ENCODE measurements at places on chromosomes 5 and 9.

GRCh38 chr9:38026021-38026809 lies 42.8 kb downstream of the SHB start:
- peak; percentile 66 for DNase-seq

- no peak for DNase-seq
Measured at GRCh38 chr5:172162323-172162986, 25.6 kb downstream of the STK10 start.

DNA sequence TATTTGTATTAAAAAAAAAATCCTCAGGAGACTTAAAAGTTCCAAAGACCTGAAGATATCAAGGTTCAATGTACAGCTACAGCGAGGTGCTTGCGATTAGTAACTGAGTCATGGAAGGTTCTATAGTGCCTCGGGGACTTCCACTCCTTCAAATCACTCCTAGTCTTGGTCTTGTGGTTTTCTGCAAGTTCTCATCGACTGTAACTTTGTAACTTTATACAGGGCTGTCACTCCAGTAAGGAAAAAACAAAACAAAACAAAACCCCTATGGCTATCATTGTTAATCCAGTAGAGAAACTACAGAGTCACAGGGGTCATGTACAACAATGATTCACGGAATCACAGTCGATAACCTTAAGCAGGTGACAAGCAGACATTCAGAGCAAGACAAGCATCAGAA lies 39.8 kb upstream of the SELENOP start:
- DNase-seq = no peak

GRCh38 chr9:13580760-13581159 lies 301.3 kb upstream of the MPDZ start:
- no peak for DNase-seq

GRCh38 chr9:26974927-26975326 lies 18.7 kb downstream of the IFT74 start:
- DNase-seq = no peak

GRCh38 chr9:5557606-5558587 lies 47.6 kb downstream of the PDCD1LG2 start:
- no peak for DNase-seq

GRCh38 chr5:62575489-62575888 lies 3.1 kb upstream of the LRRC70 start:
- no peak for DNase-seq

- DNase-seq = no peak
Measured at GRCh38 chr5:33338336-33339110, 102.2 kb upstream of the TARS1 start.

DNA sequence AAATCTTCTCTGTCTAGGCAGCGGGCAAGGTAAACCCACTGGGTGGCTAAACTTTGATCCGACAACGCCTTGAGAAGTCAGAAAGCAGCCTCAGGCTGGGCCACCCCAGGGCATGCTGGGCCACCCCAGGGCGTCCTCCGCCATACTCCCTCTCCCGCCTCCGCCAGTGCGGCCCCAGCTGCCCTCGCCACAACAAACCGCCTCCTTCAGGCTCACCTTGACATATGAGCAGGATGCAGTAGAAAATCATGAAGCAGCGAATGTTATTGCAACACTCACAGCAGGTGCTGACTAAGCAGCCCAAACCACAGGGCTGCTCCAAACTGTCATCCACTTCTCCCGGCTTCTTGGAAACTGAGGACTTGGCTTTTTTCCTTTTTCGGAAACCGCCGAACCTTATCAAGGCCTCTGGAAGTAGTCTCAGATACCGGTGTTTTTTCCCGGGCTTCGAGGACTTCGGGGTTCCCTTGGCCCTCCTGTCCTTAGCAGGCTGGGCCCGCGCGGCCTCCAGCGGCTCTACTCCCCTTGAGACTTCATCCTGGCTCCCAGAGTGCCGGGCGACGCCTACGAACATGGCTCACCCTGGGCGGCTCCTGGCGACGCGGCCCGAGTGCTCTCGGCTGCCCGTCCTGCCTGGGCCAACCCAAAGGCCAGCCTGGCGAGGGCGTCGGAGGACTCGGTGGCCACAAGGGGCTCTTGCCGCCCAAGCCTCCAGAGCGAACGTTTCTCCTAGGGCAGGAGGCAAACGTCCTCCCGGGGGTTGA lies at the start of gene SLCO6A1:
Gene SLCO6A1, minus strand, starts transcription at position 731 of the 764 bp plus-strand sequence. Its CDS starts 157 bp downstream, at position 574.
- DNase-seq = no peak

DNA sequence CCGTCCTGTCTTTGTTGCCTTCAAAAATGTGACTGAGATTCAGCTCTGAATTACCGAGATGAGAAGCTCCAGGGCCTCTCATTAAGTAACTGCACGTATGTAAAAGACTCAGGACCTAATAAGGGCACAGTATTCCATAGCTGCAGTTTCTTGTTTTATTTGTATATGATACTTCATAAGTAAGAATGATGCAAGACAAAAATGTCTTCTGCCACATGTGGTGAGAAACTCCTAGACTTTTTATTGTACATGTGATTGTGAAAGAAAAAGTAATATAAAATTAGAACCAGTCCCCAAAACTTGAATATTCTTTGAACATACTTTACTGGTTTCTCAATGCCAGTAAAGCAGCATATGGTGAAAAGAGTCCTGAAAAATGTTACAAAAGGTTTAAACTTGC lies 110.1 kb upstream of the OTULINL start:
- DNase-seq = no peak

DNA sequence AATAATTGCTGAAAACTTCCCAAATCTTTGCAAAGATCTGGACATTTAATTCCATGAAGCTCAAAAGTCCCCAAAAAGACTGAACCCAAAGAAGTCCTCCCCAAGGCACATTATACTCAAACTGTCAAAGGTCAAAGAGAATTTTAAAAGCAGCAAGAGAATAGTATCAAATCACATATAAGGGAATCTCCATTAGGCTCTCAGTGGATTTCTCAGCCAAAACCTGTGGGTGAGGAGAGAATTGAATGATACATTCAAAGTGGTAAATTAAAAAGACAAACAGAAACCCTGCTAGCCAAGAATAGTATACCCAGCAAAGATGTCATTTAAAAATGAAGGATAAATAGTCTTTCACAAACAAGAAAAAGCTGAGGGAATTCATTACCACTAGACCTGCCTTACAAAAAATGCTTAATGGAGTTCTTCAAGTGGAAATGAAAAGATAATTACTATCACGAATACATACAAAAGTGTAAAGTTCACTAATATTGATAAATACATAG lies 134.1 kb downstream of the NDUFS4 start:
- no peak for DNase-seq

DNA sequence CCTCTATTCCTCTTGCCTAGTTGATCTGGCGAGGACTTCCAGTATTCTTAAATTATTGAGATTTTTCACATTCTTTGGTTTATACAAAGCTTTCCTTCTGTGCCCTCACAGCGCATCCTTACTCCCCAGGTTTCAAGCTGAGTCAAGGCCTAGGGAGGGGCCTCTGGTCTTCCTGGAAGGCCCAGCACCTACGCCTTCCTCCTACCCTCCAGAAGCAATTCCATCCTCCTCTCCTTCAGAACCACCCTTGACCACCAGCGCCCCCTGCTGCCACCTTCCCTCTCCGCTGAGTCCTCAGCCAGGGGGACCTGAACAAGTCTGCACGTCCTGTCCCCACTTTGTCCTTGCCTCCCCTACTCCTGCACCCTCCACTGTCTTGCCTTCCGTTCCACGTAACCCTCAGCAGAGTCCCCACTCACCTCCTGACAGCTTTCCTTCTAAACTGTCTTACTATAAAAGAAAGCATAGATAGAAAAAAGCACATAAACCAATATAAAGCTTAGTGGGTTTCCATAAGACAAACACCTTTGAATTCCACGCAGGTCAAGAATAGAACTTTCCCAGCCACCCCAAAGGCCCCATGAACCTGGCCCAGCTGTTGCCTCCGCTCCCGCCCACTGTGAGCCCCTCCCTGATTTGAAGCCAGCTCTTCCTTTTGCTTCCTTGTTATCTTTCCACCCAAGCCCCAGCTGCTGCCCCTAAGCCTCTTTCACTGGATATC lies 63.0 kb upstream of the CTSL start:
- DNase-seq = peak; percentile 83

DNA sequence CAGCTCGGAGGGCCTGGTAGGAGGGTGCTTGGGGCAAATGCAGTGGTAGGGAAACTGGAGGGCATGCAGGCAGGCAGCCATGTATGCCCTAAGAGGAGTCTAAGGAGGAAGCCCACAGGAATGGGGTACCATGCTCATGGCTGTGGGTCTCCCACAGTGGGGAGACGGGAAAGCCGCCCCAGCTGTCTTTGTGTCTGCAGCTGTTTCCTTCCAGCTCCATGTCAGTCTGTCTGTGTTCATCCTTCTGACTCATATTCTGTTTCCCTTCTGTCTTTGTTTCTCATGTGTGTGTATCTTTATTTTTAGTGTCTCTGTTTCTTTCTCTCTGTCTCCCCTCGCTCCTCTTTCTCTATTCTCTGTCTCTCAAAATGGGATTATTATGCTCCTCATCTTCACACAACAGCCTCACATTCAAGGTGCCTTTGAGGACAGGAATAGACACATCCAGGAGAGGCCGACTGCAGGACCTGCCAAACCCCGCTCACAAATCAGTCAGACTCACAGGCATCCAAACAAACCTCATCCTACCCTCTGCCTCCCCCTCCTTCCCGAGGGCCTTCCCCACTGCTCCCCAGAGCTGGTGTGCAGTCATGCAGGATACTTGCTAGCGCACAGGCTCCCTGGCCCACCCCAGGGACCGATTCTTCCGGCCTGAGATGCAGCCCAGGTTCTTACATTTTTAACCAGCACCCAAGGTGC lies 68.4 kb upstream of the RARS1 start:
- DNase-seq = peak; percentile 8

DNA sequence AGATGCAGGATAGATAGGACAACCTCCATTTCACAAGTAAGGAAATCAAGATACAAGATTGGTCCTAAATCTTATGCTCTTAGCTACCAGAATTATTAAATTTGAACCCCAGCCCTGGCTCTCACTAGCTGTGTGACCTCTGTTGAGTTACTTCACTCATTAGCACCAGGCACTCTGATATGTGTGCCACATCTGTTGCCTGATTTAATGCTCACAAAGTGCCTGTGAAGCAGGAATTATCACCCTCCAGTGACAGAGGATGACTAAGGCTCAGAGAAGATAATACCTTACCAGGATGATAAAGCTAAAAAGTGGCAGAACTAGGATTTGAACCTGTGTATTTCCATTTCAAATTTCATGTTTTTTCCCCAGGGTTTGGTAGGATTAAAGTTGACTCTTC lies 110.0 kb downstream of the PLPPR1 start:
- no peak for DNase-seq

GRCh38 chr5:2387634-2388325 lies 363.7 kb downstream of the IRX2 start:
- DNase-seq = peak; percentile 64

DNA sequence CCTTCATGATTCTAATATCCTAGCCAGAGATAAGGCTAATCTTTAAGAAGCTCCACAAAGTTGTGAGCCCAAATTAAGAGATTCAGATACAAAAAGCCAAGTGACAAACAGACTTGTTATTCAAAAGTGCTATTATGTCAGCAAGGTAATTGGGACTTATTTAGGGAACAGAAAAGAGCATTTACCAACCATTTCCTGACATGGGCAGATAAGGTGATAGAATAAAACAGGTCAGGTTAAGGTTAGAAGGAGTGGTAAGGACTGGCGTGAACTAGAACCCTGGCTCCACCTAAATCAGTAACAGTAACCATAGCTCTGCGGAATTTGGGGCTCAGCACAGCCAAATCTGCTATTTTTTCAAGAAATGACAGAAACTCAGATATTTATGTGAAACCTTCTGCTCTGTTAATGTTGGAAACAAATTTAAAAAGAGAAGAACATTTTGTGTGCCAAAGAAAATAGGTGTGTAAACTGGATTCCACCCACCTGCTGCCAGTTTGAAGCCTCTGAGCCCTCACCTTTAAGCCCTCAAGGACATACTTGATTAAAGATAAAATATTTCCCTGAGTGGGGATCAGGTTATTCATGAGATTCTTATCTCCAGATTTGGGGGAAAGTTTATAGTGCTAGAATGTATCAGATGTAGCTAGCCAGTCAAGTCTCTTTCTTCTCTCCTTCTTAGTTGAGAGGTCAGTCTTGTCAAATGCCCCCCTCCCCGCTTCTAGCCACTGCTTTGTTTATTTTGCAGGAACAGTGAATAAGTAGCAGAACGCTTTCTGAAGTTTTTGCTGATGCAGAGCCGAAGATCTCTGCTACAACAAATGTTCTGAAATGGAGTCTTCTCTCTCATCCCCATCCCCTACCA lies 10.2 kb upstream of the ERMP1 start:
- DNase-seq = no peak

DNA sequence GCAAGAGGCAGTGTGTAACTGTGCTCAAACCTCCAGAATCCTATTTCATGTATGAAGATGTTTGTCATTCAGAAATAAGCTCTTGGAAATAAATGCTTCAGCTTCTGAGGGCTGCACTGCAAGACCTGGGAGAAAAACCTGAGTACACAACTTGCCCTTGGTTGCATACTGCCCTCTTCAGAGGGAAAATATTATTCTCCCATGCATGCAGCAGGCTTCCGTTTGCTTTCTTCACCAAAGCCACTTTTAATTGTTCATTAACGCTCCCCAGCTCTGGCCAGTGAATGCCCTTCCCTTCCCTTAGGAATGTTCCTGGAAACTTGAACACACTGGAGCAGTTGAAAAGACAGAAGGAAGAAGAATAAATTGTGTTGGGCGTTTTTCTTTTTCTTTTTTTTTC lies 2.5 kb upstream of the WHRN start:
- no peak for DNase-seq

DNA sequence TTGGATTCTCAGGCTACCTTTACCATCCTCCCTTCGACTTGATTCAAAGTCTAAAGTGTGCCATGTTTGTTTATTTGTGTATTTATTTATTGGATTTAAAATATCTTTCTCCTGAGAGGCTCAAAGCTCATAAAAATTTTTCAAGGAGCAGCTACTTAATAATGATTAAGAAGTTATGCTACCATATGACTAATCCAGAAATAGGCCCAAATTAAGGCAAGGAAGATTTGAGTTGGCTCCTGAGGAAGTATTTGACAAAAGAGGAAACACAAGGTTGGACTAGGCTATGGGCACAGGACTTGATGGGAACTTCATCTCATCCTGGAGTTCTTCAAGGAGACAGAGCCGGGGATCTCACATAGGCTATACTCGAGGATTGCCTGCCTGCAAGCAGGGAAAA lies 22.4 kb upstream of the PPP2CA start:
- DNase-seq = no peak

- DNase-seq = no peak
Measured at GRCh38 chr5:83322273-83322924, 149.1 kb upstream of the VCAN start.

DNA sequence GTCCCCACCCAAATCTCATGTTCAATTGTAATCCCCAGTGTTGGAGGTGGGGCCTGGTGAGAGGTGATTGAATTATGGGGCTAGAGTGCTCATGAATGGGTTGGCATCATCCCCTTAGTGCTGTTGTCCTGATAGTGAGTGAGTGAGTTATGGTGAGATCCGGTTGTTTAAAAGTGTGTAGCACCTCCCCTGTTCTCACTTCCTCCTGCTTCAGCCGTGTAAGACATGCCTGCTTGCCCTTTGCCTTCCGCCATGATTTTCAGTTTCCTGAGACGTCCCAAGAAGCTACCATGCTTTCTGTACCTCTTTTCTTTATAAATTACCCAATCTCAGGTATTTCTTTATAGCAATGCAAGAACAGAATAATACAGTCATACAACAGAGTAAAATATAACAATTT lies 742 bp upstream of the LECT2 start:
- no peak for DNase-seq

- DNase-seq = no peak
Measured at GRCh38 chr5:24347158-24347557, 297.6 kb downstream of the CDH10 start.

All from retina (tissue), 1 donor.